ENCODE measurements at places on chromosomes 7 and 10.

DNA sequence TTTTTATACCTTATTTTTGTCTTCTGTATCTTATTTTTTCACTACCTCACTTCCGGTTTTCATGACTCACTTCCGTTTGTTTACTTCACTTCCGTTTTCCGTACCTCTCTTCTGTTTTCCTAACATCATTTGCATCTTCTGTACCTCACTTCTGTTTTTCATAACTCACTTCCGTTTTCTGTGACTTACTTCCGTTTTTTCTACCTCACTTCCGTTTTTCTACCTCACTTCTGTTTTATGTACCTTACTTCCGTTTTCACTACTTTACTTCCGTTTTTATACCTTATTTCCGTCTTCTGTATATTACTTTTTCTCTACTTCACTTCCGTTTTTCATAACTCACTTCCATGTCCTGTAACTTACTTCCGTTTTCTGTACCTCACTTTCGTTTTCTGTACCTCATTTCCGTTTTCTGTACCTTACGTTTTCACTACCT, 492.5 kb upstream of the AKR1E2 start:
- DNase-seq = no peak

GRCh38 chr7:15798081-15798480, 111.6 kb upstream of the MEOX2 start:
- no peak for DNase-seq

GRCh38 chr10:96967847-96968246, 135.7 kb downstream of the LCOR start:
- no peak for DNase-seq

DNA sequence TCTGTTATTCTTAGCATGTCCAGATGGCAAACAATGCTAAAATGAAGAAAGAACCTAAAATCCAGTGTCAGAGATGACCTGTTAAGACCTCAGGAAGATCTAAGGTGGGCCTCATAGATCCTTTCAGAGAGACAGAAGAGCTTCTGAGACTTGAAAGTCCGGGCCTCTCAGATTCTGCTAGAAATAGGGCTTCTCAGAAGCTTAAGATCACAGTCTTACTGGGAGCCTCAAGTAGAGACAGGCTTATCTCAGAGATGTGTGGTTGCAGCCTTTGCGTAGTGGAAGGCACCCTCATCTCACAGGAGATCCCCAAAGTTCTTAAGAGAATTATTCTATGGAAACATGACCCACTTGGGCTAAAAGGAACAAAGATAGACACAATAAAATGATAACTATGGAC, 642.8 kb downstream of the TNS3 start:
- DNase-seq = no peak

DNA sequence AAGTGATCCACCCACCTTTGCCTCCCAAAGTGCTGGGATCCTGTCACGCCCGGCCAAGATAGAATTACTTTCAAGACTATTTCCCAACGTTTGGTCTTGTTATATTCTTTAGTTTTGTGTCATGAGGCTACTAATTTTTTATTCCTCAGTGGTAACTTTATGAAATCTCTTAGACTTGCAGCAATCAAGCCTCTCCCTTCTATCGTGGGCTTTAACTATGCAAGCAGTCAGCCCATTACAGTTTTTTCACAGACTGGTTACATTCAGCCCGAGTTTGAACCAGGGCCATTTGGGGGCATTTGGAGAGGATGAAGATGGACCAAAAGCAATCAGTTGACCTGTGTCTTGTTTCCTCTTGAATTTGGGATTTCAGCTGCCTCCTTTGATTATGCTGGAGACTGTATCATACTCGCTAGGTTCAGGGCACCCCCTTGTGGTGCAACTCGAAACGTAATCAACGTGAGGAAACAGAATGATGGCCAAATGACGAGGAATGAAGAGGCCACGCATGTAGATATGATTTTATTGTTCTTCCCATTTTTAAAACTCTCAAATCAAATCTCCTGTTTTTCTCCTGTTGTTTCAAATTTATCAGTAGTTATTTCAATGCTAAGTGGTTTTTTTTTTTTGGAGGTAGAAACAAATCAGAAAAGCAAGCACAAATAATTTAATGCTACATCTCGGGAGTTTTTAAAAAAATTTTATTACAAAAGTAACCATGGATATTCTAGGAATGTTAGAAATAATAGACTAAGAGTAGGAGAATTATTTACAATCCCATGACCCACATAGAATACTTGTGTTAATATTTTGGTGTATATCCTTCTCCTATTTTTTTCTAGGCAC, 151.6 kb downstream of the KIAA1217 start:
- DNase-seq = no peak

DNA sequence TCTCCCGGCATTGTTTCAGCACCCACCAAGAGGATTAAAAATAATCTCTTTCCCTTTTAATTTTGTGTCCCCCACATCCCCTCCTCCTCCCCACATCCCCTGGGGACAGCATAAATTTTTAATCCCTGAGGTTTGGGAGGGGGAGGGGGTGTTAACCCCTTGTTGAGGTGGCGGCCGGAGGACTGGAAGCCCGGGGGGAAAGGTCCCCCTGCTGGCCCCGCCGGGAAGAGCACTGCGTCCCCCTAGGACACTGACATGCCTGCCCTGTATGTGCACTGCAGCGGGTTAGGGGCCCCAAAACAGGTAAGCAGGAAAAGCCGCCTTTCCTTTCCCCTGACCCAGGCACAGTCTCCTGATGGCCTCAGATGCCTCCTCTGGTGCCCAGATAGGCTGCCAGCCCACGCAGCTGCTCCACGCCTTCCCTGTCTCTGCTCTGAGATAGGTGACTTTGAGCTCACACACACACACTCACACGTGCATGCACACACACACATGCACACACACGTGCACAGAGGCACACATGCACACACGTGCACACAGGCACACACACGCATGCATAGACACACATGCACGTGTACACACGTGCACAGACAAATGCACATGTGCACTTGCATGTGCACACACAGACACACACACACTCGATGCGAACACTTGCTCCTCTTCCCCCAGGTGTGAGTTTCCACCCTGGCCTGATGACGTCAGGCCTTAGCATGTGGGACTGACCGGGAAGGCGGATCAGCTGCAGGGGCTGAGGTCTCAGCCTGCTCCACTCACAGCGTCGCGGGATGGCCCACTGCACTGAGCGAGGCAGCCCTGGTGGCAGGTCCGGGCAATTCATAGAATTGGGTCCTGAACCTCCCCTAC, 12.3 kb downstream of the CNPY1 start:
- no peak for DNase-seq

DNA sequence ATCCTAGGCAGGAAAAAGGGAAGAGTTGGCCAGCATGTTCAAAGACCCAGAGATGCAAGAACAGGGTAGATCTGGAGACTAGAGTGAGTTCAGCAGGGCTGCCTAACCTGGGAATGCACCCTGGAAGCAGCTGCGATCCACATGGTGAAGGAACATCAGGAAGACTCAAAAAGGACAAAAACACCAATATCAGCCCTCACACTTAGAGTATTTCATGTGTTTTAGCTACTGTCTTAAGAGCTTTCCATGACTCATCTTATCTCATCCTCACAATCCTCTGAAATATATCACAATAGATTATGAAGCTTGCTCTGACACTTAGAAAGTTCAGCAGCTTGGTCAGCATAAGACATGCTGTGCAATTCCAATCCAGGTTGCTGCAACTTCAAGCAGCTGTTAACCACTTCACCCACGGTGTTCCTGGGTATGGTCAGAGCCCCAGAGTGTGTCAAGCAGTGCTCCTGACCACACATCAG, 380.9 kb downstream of the PARD3 start:
- no peak for DNase-seq

DNA sequence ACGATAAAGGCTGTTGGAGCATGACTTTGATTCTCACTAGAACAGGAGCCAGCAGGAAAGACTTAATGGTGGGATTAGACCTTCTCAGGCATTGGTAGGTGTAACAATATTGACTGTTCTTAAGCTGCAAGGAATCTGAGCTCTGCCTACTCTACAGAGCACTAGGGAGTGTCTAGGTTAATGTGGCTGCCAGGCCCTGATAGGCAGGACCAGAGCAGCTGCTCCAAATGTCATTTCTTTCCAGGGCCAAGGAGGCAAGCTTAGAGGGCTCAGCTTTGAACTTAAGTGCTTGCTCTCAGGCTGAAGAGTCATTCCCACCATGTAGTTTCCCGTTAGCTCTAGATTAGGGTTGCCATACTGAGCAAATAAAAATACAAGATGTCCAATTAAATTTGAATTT, 96.8 kb downstream of the RAB18 start:
- no peak for DNase-seq

- no peak for DNase-seq
These were observed 3.5 kb downstream of the CACUL1 start for GRCh38 chr10:118751265-118751664.

- DNase-seq = no peak
These were observed 13.6 kb downstream of the CPA1 start for GRCh38 chr7:130393841-130394411.

GRCh38 chr7:114293289-114294012, 121.2 kb upstream of the FOXP2 start:
- no peak for DNase-seq

DNA sequence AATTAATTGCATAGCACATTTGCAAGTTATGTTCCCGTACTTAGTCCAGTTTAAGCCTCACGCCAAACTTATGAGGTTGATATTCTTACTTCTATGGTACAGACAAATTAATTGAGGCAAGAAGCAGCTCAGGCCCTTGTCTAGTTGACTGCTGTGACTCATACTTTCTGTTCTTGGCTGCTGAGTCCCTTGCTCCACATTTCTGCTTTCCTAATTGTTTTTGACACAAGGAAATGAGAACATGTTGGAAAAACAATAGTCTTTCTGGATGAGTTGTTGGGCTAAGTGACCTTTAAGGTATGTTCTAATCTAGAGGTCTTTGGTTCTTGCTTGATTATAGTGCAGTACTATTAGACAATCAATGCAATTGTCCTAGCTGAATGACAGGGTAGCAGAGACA, 331.8 kb downstream of the NRG3 start:
- no peak for DNase-seq

DNA sequence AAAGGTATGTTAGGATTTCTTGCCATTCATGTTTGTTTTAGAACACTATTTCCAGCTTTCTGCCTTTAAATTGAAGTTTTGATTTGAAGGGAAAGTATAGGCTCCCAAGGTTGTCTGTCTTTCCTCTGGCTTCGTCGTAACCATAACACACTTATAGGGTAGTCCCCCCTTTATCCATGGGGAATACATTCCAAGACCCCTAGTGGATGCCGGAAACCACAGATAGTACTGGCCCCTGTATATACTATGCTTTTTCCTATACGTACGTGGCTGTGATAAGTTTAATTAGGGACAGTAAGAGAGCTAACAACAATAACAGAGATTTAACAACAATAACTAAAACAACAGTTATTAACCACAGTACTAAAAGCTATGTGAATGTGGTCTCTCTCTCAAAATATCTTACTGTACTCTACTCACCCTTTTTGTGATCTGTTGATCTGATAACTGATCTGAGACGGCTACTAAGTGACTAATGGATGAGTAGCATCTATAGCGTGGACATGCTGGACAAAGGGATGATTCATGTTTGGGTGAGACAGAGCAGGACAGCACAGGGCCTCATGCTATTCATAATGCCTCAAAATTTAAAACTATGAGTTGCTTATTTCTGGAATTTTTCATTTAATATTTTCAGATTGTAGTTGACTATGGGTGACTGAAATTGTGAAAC, 273.1 kb downstream of the AUTS2 start:
- DNase-seq = no peak

DNA sequence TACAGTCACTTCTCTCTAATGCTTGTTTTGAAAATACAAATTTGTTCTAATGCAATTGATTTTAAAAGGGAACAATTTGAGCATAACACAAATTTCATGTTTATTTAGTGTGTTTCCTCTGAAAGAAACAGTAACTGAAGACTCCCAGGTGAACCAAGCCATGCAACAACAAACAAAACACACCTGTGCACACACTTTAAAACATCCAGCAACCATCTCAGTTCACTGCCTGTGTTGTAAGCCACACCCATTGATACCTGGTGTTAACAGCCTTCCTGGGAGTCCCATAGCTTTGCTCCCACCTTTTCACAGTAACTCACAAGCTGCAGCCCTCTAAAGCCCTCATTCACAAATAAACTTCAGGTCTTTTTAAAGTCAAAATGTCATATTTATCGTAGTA, 89.3 kb downstream of the DOCK4 start:
- no peak for DNase-seq

DNA sequence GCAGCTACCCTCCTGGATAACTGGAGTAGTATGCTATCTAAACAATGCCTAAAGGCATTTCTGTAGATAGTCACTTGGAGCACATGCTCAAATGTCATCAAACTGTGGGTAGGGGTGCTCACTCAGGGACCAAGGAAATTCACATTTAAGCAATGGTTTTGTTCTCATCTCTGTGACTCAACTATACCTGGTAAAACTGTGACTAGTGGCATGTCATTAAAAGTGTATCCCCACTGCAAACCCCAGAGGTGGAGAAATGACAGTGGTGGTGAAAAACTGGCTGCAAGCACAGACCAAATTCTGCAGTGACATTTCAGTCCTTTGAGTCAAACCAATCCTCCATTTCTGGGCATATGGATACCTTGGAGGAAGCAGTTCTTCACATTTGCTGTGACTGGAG, 134.2 kb upstream of the EFCAB10 start:
- DNase-seq = no peak

- peak; percentile 83 for DNase-seq
These were observed at the start of gene ORAI2 for GRCh38 chr7:102433219-102434038. Gene ORAI2 (plus strand): TSS chr7:102433575. CDS start chr7:102438957, 5,382 bp downstream.

- DNase-seq = no peak
These were observed 156.9 kb downstream of the PHF14 start for GRCh38 chr7:11130601-11131000.

DNA sequence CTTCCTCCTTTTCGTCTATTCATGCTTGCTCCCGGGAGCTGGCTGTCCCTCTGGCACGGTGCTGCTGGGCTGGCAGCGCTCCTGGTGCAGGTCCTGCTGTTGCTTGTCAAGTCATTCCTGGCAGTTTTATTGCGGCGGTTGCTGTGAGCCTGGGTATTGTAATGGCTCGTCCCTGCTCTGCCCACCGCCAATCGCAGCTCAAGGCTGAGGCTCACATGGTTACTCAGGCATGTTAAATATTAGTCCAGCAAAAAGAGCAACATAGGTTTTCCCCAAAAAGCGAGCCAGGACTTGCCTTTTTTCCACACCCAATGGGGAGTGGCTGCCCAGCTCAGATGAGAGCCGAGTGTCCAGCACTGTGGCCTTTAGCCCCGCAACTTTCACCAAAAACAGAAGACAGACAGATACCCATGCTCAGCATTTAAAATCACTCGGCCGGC, 492.9 kb upstream of the FOXK1 start:
- DNase-seq = no peak

DNA sequence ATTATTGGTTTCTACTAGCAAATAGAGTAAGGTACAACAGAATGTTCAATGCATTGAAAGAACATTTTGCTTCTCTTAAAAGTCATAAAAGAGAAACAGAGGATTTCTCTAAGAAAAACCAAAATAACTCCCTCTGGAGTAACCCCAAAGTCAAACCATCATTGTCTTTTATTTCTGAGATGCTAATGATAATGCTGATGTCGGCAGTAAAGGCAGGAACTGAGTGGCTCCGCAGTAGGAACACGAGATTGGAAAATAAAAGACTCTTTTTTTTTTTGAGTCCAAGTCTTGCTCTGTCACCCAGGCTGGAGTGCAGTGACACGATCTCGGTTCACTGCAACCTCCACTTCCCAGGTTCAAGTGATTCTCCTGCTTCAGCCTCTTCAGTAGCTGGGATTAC, 2.7 kb upstream of the USP54 start:
- no peak for DNase-seq
